ENCODE measurements at places on chromosomes 1 and 21. TPM values are rescaled to one million over a fixed set of nuclear protein-coding genes. Genes with fewer than 3 reads are reported as not detected.
A peak's percentile ranks its signal among the peaks of the same experiment; 100 is the strongest.

DNA sequence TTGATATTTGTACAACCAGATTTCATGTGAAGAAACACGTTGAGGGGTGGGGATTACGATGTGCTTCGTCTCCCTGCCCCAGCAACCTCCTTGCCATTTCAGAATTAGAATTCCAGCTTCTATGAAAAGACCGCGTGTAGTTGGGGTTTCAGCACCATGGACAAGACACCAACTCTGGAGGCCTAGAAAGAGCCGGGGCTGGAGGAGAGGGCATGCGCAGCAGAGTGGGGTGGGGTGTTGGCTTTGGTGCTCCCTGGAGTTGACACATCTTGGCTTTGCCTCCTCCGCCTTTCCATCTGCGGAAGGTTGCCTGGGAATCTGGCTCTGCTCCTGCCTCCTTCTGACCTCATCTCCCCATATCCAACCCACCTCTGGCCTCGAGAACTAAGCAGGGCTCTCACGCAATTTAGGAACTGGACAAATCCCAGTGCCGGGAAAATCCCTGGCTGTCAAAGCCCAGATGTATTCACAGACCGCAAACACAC lies 11.8 kb downstream of the HTR6 start:
- DNase-seq, result peak; percentile 37
- H3K4me1 ChIP-seq, result no peaks in the 10 kb centered on the region
- H3K4me3 ChIP-seq, result no peak overlapping the region
- no peak overlapping the region for H3K27ac ChIP-seq
- H3K36me3 ChIP-seq, result no peaks in the 10 kb centered on the region

- no peak overlapping the region for H3K27ac ChIP-seq
- peaks cover 14% of the 10 kb centered on the region for H3K27me3 ChIP-seq
- DNase-seq, result no peak
- H3K36me3 ChIP-seq, result no peaks in the 10 kb centered on the region
- no peaks in the 10 kb centered on the region for H3K4me1 ChIP-seq
- no peak overlapping the region for H3K4me3 ChIP-seq
These were observed 23.7 kb downstream of the PHLDA3 start for GRCh38 chr1:201445310-201445709.

DNA sequence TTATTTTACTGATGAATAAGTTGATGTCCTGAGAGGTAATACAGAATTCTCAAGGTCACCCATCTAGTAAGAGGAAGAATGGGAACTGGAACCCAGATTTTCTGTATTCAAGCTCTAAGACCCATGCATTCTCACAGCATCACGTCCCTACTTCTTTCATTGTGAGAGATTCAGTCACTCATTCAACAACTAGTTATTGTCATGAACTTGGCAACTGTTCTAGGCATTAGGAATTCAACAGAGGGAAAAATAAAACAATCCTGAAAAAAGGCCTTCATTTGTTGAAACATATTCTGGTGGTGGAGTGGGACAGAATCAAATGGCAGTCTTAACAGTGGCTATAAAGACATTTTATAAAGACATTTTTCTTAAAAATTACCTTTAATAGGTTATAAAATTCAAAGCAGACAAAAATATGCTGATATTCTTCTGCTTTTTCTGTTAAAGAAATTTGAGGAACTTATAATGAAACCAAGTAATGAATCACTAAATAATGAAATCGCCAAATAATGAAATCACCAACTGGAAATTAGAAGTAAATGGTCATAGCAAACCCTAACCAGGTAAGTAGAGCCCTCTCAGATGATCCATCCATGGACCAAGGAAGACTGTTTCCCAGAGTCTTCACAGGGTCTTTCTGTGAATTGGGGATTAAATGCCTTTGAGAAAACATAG lies 136.5 kb upstream of the DPYD start:
- no peak overlapping the region for H3K27ac ChIP-seq
- peaks cover 27% of the 10 kb centered on the region for H3K4me1 ChIP-seq
- H3K4me3 ChIP-seq, result no peak overlapping the region
- H3K27me3 ChIP-seq, result no peaks in the 10 kb centered on the region

Gene SEC16B
- polyA plus RNA-seq, result 0.46 TPM

DNA sequence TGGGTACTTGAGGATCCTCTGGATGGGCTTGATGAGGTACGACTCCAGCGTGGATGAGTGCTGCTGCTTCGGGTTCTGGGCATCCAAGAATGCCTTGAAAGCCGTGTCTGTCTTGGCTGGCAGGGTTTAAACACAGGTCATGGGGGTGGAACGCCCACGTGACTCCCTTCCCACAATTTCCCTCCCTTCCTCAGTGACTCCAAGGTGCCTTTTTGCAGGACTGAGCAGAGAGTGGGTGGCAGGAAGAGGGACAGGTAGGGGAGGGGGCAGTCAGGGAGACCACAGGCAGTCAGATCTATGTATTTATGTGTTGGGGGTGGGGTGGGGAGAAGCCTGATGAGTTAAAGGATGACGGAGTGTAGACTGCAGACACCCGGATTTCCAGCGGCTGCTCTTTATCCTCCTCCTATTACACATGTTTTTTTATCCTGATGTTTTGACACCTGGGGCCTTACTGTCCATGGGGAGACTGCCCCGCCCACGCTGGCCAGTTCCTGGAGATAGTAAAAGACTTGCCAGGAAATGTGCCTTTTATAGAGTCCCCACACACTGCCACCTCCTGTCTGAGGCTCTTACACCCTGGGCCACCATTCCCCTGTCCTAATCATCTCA lies 103.2 kb upstream of the KRTAP19-8 start:
- no peak for DNase-seq
- H3K27ac ChIP-seq, result no peak overlapping the region
- H3K36me3 ChIP-seq, result no peaks in the 10 kb centered on the region
- H3K27me3 ChIP-seq, result no peaks in the 10 kb centered on the region

GRCh38 chr1:61869691-61870109 lies 127.4 kb downstream of the PATJ start:
- H3K4me3 ChIP-seq, result no peak overlapping the region
- no peaks in the 10 kb centered on the region for H3K27me3 ChIP-seq
- DNase-seq, result no peak

DNA sequence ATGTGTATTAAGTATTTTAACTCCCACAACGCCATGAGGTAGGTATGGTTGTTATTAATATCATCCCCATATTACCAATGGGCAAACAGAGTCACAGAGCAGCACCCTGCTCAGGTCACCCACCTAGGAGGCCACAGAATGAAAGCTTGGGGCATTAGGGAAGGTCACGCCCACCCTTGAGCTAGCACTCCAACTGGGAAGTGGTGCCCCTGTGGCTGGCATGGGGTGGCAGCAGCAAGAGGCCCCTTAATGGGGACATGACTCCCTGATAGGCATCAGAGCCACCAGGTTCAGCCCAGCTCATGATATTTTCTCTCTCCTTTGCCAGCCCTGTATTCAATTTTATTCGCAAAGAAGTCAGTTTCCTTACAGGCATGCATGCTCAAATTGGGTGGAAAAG lies 90.6 kb downstream of the DMRTB1 start:
- DNase-seq, result no peak
- no peaks in the 10 kb centered on the region for H3K27me3 ChIP-seq

- H3K4me1 ChIP-seq, result peaks cover 10% of the 10 kb centered on the region
- H3K36me3 ChIP-seq, result peaks cover 2% of the 10 kb centered on the region
- H3K27ac ChIP-seq, result peak overlapping the region; percentile 21
These were observed 67.8 kb downstream of the OBSCN start for GRCh38 chr1:228275430-228276173.

GRCh38 chr1:198019126-198019525 lies 102.0 kb downstream of the LHX9 start:
- H3K27me3 ChIP-seq, result no peaks in the 10 kb centered on the region
- DNase-seq, result no peak
- H3K4me1 ChIP-seq, result no peaks in the 10 kb centered on the region
- H3K27ac ChIP-seq, result no peak overlapping the region
- no peak overlapping the region for H3K4me3 ChIP-seq

GRCh38 chr21:34865400-34866241 lies 183.5 kb downstream of the RUNX1 start:
- DNase-seq, result no peak
- peaks cover 15% of the 10 kb centered on the region for H3K36me3 ChIP-seq
- no peak overlapping the region for H3K27ac ChIP-seq
- H3K27me3 ChIP-seq, result no peaks in the 10 kb centered on the region

Data from endothelial cell of umbilical vein (primary cell).